RCC 7860 (cell line): ENCODE measurements at places on chromosomes 3 and 15.

DNA sequence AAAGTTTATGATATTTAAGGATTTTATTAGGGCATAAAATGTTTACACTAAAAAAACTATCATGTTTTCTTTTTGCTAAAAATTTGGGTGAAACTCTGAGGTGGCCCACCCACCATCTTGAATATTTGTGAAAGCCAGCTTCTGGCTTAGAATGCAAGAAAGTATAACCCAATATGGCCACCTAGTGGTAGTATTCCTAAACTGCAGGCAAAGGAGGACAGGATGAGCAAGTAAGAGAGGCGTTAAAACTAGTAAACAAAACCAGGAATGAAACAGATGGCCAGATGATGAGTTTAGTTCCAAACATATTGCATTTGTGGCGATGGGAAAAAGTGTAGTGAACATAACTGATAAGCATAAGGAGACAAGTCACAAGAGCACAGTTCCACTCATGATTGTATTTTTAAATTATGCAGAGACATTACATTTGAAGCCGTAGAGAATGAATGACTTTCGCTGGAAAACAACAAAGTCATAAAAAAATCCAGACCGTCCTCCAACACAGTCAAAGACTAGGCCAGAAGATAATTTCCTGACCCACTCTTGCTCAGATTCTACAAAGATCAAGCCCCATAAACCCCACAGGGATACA is 103.3 kb upstream of the PRTG start:
- DNase-seq, result peak; percentile 52

- no peak for DNase-seq
These were observed 22.8 kb downstream of the GAP43 start for GRCh38 chr3:115646027-115646690.

DNA sequence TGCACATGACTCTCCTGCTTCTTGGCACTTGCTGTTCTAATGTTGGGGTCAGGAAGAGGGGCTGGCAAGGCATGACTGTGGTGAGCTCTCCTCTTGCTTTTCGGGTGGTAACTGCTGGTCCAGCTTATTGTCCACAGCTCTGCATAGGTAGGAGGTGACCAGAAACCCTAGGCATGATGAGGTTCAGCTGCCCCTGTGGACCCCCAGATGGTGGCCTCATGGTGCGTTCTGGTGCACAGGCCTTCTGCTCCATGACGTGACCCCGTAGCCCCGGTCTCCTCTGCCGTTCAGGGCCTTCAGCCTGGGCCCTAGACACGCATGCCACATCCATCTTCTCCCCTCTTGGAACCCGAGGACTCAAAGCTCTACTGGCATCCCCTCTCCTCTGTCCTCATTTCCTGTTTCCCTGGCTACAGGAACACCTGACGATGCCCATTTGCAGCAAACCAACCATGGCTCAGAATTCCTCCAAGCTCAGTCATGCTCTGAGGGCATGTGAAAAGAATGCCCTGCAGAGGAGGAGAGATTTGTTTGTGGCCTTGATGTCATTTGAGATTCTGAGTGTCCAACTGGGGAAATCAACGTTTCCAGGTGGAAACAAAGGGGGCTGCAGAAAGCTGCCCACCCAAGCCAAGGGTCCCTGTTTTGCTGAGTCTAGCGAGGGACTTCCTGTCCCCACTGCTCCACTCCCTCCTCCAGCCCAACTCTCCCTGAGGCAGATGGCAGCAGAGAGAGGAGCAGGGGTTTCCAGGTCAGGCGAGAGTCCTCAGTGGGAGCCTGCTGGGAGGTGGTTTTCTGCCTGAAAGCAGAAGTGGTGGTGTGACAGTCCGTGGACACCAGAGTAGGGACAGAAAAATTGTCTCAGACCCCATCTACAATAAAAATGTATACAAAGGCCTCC is 198.7 kb upstream of the LYSMD4 start:
- DNase-seq, result peak; percentile 23

DNA sequence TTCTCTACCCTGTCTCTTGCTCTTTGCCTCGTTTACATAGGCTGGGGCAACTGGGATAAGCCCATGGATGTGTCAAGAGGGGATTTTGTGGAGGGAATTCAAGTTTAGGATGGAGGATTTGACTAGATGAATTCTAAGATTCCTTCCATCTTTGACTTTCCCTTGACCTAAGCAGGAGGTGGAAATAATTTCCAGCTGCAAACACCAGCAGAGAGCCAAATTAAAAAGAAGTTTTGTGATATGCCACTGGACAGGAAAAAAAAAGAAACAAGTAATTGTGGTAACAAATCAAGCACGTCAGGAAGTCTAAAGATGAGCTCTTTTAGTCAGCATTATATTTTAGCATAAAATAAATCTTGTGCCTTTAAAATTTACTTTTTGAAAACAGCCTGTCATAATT is 49.8 kb downstream of the KCNMB2 start:
- DNase-seq, result no peak

- no peak for DNase-seq
These were observed 5.9 kb downstream of the ADPRH start for GRCh38 chr3:119585208-119585607.

DNA sequence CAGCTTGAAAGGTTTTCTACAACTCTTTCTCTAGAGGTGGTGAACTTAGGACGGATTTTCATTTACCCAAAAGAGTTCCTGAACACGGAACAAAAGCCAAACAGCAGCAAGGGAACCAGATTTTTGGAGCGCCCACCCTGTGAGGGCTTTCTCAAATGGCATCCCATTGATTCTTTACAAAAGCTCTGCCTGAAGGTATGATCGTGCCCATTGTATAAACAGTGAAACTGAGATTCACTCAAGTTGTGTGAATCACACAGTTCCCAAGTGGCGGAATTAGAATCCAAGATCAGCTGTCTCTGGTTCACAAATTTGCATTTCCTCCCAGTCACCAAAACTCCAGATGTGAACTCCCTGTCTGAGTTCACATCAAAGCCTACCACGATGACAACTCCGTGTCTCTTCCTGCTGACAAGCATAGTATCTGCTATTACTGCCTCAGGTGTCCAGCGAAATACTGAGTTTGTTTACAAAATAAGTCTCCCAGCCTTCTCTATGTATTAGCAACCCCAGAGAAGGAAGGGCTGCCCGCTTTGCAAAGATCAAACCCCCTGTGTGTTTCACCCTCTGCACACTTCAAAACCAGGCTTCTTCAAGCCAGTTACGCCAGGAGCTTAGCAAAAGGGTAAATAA is 235.9 kb upstream of the ST8SIA2 start:
- no peak for DNase-seq

- DNase-seq, result no peak
These were observed 200.3 kb upstream of the PFN2 start for GRCh38 chr3:150170852-150171520.

GRCh38 chr3:192237992-192238608 is 489.2 kb downstream of the FGF12 start:
- DNase-seq, result no peak

DNA sequence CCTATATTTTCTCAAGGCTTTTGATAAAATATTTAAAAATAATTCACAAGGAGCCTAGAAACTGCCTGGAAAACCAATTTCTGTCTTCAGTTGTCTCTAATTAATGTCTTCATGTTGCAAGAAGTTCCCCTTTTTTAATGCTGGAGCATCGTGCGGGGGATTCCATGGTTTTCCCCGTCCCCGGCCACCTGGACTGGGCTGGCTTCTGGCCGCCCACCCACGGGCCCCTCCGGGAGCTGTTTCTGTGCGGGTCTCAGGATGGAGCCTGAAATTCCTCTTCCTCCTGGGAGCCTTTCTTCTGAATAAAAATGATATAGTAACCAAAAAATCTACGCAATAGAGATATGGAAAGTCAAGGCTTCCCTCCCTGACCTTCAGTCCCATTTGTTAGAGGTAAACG is 8.1 kb upstream of the LRRK1 start:
- no peak for DNase-seq

- DNase-seq, result no peak
These were observed 204.4 kb upstream of the C2CD4B start for GRCh38 chr15:62369454-62369853.

GRCh38 chr3:14398797-14399106 is 3.7 kb upstream of the SLC6A6 start:
- no peak for DNase-seq

- no peak for DNase-seq
These were observed 136.5 kb downstream of the ALCAM start for GRCh38 chr3:105503191-105503593.

DNA sequence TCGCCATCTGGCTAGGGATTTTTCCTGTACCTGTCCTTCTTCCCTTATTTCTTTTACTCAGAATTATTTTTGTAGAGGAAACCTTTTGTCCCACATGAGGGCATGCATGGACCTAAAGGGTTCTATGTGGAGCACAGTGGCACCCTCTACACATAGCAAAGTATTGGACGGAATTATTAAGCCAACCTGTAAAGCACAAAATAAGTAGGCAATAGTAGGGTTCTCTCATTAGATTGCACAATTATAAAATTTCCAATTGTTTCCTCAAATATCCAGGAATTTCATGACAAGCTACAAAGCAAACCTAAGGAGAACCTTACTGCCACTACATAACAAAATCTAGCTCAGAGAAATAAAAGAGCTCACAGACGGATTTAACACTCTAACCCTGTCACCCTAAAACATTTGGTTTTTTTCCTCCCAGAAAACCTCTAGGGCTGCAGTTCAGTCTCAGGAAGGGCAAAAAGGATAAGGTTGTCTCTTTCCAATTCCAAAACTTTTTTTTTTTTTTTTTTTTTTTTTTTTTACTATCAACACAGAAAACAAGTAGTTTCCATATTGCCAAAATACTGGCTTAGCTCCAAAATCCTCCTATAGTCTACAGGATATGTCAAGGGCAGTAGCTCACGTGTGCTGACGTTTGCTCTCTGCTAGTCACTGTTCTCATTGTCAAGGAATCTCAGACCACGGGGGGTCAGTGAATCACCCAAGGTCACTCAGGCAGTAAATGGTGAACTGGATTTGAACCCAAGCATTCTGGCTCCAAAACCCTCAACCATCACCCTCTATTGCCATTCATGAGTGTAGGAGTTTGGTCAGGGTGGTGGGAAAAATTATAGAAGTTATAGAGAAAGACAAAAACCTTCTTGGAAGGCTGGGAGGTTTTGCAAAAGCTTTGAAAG is 52.3 kb downstream of the NCEH1 start:
- peak; percentile 100 for DNase-seq

DNA sequence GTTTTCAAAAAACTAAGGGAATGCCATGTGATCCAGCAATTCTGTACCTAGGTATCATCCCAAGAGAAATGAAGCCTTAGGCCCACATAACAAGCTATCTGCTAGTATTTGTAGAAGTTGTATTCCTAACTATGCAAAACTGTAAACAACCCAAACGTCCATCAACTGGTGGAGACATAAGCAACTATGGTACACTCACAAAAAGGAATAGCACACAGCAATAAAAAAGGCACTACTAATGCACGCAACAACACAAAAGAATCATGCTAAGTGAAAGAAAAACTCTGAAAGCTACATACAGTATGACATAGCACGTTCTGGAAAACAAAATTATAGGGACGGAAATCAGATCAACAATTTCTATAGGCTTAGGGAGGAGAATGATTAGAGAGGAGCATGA is 15.3 kb downstream of the USP50 start:
- DNase-seq, result no peak
